SK-MEL-5 (cell line): ENCODE measurements at places on chromosomes 13 and 19.

- DNase-seq: no peak
These were observed 192.1 kb upstream of the TSC22D1 start for GRCh38 chr13:44768239-44768638.

DNA sequence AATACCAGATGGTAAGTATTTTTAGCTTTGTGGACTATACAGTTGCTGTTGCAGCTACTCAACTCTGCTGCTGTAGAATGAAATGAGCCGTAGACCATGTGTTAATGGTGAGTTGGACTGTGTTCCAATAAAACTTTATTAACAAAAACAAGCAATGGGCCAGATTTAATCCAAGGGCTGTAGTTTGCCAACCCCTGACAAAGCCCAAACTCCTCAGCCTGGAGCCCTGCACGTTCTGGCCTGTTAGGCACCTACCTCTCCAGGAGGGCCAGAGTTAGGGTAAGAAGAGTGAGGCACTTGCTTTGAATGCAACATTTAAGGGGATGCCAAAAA lies 36.7 kb upstream of the CD33 start:
- DNase-seq: no peak

- no peak for DNase-seq
These were observed 16.0 kb downstream of the CAMSAP3 start for GRCh38 chr19:7611541-7612279.

DNA sequence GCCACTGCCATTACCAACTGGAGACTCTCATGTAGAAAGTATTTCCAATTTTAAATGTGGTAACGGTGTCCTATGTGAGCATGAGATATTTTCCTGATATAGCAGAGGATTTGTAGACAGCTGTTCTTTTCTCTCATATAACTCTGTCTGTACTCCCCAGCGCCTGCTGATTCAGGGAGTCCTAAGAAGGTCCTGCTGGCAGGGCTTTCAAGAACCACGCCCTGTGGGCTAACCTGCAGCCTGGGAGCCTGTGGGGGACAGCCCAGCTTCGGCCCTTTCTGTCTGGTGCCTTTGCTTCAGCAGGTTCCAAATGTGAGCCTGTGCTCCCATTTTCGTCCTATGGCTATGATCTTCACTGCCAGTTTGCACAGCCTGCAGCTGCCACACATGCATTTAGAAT lies 316.8 kb downstream of the ATP8A2 start:
- no peak for DNase-seq

- DNase-seq: no peak
These were observed 28.3 kb downstream of the SMAD9 start for GRCh38 chr13:36891752-36892151.

- no peak for DNase-seq
These were observed 8.0 kb upstream of the YJU2 start for GRCh38 chr19:4238831-4239230.

GRCh38 chr13:42229287-42229686 lies 42.7 kb upstream of the AKAP11 start:
- DNase-seq: no peak

DNA sequence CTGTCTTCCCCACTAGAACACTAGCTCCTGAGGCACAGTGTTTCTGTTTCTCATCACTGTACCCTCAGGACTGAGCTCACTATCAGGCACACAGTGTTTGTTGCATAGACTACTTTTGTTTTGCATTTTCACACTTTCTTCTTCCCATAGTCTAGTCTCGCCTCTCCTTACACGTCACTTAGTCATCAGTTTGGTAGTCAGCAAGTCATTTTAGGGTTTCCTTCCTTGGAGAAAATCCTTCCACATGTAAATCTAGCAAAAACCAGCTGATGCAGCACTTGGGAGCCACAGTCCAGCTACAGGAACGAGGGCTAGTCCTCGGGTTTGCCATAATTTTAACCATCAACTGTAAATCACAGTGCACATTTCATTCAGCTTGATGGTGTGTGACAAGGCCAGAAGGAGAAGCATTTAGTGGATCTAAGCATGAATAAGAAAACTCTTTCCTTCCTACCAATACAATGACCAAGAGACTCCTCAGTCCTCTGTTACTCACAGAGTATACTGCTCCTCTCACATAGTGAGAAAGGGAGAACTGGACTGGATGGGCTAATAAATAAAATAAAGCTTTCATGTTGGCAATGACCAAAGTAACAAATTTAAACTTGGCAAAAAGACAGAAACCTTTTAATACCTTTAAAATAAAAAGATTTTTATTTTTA lies 221.0 kb downstream of the KLF12 start:
- no peak for DNase-seq

- DNase-seq: no peak
These were observed 8.6 kb downstream of the ZSCAN5A start for GRCh38 chr19:56306016-56306415.

- no peak for DNase-seq
These were observed 41.3 kb downstream of the IRS2 start for GRCh38 chr13:109745060-109745459.

- no peak for DNase-seq
These were observed 78.4 kb downstream of the MIPEP start for GRCh38 chr13:23810685-23811240.

DNA sequence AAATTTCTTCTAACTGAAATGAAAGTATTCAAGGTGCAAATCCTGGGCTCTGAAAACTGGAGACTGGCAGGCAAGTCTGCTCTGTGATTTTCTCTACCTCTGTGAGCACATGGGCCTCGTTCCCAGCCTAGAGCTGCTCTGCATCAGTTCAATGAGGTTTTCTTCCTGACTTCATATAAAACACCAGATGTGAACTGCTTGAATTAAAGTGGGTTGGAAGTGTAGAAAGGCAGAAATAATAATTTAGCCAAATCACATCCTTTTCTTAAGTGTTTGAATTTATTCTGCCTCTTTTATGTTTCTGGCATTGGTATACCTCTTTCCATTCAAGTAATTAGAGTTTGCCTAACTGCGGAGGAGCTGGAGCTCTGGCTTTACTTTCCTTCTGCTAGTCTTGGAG lies 540.8 kb downstream of the OLFM4 start:
- DNase-seq: no peak

DNA sequence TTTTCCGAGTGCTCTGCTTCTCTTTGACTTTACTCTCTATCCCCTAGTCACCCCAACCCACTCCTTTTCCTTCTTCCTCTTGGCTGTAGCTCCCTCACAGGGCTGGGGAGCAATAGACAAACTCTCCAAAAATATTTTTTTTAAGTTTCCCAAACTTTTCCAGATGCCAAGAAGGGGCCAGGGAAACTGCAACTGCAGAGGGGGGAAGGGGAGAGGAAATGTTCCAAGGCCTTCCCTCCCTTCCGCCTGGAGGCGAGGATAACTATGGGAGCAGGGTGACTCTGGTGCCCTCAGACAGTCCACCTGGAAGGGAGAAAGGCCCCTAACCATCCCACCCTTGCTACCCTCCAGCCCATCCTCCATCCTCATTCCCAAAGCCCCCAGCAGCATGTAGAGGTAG lies 49.4 kb downstream of the LYL1 start:
- no peak for DNase-seq

DNA sequence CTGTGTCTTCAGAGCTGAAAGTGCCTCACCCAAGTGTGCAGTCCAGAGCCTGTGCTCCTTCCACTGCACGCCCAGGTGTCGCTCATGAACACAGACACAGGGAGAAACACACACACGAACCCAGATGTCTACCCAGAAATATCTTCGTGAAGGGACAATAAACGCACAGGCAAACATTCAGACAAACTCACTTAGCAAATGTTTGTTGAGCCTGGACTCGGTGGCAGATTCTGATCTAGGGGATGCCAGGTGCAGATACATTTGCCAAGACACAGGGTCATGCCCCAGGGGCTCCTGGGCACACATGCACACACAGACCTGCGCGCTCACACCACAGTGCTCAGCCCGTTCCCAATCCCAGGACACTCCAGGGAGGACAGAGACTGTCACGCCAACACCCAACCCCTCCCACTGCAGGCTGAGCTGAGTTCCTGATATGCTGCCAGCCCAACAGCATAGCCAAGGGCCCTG lies 31.9 kb downstream of the SCGB2B2 start:
- no peak for DNase-seq

GRCh38 chr19:55651236-55651635 lies 3.2 kb downstream of the CCDC106 start:
- DNase-seq: no peak

- no peak for DNase-seq
These were observed 48.6 kb downstream of the ZNF91 start for GRCh38 chr19:23346696-23347095.

GRCh38 chr13:108044954-108045353 lies 170.4 kb downstream of the LIG4 start:
- DNase-seq: no peak

- no peak for DNase-seq
These were observed 11.6 kb downstream of the CCDC169 start for GRCh38 chr13:36286006-36286405.

- DNase-seq: no peak
These were observed 6.2 kb downstream of the PRKD2 start for GRCh38 chr19:46710687-46711086.

DNA sequence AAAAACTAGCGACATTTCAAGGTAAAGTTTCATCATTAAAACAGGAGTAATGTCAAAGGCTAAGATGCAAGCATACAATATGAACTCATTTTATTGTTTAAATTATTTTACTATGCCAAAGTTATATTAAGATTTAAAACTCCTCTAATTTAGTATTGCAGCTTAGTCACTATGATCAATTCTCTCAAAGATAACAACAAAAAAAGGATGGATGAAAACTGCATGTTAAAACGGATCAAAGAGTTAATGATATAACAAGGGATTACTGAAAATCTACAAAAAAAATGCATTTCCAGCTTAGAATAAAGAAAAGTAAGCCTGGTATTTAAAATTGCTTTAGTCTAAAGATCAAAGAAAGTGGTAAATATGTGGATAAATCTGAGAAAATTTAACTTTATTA lies 587.8 kb upstream of the PCDH20 start:
- no peak for DNase-seq

- no peak for DNase-seq
These were observed 102.6 kb upstream of the RNF113B start for GRCh38 chr13:98279473-98280175.

- DNase-seq: no peak
These were observed 151.6 kb upstream of the FREM2 start for GRCh38 chr13:38535261-38535660.

GRCh38 chr13:84430446-84430845 lies 548.2 kb upstream of the SLITRK1 start:
- no peak for DNase-seq

DNA sequence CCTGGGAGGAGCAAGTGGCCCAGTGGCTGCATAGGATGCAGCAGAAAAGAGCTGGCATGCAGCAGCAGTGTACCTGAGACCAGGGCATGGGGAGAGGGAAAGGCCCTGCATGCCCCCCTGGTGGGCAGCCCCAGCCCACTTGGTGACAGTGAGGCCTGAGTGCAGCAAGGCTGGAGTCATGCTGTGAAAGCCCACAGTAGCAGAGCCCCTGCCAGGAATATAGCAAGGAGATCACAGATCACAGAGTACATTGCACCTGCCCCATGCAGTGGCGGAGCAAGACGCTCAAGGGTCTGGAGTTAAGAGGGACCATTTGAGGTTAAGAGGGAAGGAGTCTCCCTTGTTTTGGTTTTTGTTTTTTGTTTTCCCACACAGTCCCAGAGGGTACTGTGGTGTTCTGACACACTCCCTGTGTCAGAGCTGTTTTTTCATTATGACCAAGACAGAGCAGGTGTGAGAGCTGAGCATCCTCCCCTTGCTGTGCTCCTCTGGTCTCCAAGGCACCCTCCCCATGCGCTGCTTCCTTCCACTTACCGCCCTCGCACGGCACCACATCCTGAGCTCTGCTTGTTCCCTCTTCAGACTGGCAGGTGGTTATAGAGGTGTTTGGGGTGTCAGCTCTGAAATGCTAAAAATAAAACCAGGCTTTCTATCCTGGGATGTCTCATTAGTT lies 85.0 kb upstream of the UBL3 start:
- DNase-seq: no peak

GRCh38 chr13:31797154-31797775 lies 57.9 kb downstream of the RXFP2 start:
- DNase-seq: peak; percentile 59

GRCh38 chr13:111262281-111262680 lies 58.2 kb upstream of the TEX29 start:
- no peak for DNase-seq

DNA sequence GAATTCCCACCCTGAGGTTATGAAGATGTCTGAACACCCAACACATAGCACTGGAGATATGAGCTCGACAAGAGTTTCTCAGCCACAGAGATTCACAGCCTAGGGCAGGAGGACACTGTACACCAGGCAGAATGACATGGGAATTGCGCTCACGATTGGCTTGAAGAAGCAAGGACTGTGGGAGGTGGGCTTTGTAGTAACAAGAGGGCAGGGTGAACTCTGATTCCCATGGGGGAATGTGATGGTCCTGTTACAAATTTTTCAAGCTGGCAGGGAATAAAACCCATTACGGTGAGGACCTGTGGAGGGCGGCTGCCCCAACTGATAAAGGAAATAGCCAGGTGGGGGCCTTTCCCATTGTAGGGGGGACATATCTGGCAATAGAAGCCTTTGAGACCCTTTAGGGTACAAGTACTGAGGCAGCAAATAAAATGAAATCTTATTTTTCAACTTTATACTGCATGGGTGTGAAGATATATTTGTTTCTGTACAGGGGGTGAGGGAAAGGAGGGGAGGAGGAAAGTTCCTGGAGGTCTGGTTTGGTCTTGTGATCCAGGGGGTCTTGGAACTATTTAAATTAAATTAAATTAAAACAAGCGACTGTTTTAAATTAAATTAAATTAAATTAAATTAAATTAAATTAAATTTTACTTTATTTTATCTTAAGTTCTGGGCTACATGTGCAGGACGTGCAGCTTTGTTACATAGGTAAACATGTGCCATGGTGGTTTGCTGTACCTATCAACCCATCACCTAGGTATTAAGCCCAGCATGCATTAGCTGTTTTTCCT lies 7.0 kb downstream of the KLK3 start:
- DNase-seq: no peak

DNA sequence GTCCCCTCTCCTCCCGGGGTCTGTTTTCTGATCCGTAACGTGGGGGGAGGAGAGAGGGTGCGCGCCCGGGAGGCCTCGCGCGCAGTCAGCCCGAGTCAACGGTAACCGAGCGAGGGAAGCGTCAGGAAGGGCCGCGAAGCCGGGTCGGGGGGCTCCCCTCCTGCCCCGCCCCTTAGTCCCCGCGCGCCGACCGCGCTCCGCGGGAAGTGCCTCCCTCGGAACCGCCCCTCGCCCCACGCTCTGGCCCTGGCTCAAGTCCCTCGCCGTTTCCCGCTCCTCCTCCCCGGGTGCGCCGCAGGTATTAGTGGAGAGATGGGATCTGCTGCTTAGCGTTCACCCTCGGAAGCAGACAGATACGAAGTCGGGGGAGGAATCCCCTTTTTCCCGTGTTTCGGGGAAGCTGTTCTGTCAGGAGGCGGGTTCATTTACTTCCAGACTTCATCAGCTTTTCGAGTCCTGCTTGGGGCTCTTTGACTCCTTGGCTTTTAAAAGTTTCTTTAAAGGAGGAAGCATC lies 770 bp downstream of the HNRNPM start:
- peak; percentile 22 for DNase-seq

DNA sequence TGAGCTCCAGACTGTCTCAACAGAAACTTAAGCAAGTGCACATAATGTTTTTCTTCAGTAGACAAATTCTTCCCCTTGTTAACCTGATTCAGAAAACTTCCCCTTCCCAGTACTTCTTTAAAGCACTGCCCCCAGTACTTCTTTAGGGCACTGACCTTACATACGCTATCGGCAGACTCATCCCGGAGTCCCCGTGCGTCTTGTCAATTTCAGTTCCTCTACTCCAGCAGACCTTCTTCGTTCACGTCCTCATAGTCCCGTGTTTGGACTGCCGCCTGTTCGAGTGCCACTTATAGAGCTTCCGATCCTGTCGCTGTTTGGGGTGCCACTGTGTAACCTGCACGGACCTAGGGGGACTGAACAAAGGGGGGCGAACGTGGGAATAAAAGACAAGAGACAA lies 29.0 kb downstream of the ZNF627 start:
- DNase-seq: no peak
